NB4 (cell line): ENCODE measurements at places on chromosomes 3 and 15.

- DNase-seq, result no peak
Observed at GRCh38 chr3:147733217-147733616, 324.1 kb downstream of the ZIC1 start.

DNA sequence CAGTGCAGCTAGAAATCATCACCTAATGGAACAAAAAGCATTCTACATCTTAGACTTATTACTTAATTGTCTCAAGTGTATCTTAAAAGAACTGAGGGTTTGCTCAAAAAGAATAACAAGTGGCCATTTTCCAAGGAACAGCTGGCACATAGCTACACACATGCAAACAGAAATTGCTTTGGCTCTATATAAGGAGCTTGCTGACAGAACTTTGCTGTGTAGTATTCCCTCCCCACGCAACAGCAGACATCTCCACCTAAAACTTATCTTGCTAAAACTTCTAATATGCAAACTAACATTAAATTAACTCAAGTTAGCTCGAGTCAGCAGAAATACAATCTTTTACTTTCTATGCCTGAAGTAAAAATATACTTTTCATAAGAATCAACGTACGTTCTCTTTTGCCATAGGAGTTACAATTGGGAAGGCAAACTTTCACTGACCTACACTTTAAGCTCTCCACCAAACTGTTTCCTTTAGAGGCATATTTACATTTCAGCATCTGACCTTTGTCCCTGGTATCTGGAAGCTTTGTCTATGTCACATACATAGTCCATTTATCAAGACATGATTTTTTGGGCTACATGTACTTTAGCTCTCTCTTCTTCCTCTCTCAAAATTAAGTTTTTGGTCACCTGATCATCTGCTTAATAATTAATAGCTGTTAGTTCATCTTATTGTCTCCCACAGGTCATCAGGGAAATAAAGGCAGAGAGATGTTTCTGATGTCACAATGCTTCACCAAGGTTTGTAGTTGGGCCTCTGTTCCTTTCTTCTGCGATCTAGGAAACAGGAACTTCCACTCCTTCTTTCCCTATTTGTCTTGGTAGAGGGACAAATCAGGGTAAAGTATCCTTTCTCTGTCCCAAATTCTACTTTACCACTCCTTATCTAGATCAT is 163.4 kb upstream of the AGTR1 start:
- DNase-seq, result no peak

GRCh38 chr3:58414538-58415197 is 19.0 kb downstream of the PDHB start:
- DNase-seq, result peak; percentile 62

GRCh38 chr3:188067932-188068331 is 86.0 kb upstream of the LPP start:
- DNase-seq, result no peak

- no peak for DNase-seq
Observed at GRCh38 chr3:14328422-14328821, 74.0 kb upstream of the SLC6A6 start.

- no peak for DNase-seq
Observed at GRCh38 chr15:69554279-69554961, 101.8 kb downstream of the RPLP1 start.

GRCh38 chr15:47326410-47327333 is 390.6 kb upstream of the SEMA6D start:
- no peak for DNase-seq

GRCh38 chr3:13233487-13234485 is 160.6 kb upstream of the IQSEC1 start:
- DNase-seq, result peak; percentile 39

DNA sequence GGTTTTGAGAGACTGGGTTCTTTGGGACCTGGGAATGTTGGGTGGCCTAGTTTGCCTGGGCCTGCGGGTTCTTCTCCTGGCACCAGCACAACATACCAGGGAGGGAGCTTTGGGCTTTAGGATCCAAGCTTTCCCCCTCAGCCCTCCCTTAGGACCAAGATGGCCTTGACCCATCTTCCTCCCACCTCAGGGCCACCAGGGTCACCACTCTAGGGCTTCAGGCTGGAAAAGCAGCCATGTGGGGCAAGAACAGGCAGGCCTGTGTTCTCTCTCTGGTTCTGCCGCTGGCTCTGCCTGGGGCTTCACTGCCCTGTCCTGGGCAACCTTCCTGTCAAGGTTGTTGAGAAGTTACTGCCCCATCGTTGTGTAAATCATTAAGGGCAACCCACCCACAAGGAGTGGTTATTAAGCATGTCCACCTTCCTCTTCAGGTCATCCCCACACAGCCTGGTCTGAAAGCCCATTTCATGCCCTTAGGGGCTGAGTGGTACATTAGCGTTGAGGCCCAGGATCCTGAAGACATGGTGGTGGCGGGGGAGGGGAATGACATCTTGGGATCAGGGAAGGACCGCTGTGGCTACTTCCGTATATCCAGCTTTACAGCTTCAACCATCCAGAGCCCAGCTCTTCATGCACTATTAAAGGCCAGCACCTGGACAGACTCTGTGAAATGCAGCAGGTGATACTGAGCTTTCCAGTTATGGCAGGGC is 652 bp downstream of the DUOX1 start:
- no peak for DNase-seq
